ENCODE measurements at places on chromosomes 6 and 20.

DNA sequence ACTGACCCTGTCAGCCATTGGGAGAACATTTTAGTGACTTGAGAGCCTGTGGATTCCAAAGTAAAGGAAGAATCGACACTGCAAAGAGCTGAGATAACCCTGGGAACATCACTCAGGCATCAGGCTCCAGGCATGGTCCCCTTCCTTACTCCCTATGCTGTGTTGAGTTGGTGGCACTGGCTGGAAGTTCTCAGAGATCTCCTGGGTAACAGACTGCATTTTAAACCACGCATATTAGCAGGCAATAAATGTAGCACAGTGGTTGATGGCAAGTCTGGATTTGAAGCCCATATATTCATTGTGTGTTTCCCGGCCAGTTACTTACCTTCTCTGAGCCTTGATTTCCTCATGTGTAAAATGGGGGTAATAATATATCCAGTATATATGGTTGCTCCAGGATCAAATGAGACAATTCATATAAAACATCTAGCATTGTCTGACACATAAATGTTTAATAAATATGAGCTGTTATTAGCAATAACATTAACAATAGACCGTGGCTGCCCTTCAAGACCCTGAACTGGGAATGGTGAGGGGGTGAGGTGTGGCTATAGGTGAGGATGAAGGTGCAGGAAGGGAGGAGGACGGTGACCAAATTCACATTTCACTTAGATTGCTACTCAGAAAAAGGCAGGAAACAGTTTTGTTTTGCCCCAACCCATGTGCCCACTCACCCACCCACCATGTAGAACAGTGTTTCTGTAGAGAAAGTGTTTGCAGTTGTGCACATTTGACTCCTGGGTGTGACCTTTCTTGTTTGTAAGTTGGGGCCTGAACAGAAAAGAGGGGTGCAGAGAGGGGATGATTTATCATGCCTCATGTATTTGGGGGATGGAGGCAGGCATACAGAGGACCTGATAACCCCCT lies 2.1 kb downstream of the PLCG1 start:
- no peak for DNase-seq

DNA sequence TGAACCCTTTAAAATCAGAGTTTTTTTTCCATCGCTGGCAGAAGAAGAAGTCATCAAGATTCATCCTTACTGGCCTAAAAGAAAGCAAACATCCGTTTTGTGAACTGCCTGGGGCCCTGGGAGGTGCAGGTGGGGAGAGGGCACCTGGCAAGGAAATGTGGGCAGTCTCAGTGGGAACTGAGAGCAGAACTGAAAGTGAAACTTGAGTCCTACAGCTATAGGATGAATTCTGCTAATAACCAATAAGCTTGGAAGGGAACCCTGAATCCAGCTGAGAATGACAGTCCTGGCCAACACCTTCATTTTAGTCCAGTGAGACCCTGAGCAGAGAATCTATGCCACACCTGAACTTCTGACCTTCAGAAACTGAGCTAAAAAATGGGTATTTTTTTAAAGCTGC lies 130.1 kb upstream of the ASCC3 start:
- DNase-seq = no peak

GRCh38 chr6:13412639-13413465 lies 74.5 kb downstream of the GFOD1 start:
- DNase-seq = no peak

DNA sequence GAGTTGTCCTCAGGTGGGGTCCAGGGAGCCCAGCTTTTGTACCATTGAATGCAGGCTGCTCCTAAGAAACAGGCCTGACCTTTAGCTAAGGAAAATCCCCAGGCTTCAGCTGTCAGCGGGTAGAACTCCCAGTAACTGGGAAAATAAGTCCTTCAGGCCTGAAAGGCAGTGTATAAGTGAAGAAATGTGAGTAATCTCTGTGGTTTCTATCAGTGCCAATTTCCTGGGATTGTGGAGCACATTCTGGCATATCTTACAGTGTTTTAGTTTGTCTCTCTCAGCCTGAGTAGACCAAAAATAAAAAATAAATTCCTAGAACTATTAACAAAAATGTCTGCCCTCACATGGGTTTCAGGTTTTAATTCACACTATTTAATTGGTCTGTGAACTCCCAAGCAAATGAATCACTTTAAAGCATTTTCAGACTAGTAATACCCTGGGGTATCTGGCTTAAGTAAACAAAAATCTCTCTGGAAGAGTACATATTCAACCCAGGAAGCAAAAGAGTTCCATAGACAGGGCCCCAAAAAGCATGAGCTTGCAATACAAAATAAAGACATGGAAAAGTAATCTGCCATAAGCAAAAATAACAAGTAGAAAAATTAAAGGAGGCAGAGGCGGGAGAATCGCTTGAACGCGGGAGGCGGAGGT lies 566.2 kb upstream of the NOX3 start:
- DNase-seq = no peak

GRCh38 chr6:76701610-76702009 lies 629.1 kb upstream of the IMPG1 start:
- DNase-seq = no peak

DNA sequence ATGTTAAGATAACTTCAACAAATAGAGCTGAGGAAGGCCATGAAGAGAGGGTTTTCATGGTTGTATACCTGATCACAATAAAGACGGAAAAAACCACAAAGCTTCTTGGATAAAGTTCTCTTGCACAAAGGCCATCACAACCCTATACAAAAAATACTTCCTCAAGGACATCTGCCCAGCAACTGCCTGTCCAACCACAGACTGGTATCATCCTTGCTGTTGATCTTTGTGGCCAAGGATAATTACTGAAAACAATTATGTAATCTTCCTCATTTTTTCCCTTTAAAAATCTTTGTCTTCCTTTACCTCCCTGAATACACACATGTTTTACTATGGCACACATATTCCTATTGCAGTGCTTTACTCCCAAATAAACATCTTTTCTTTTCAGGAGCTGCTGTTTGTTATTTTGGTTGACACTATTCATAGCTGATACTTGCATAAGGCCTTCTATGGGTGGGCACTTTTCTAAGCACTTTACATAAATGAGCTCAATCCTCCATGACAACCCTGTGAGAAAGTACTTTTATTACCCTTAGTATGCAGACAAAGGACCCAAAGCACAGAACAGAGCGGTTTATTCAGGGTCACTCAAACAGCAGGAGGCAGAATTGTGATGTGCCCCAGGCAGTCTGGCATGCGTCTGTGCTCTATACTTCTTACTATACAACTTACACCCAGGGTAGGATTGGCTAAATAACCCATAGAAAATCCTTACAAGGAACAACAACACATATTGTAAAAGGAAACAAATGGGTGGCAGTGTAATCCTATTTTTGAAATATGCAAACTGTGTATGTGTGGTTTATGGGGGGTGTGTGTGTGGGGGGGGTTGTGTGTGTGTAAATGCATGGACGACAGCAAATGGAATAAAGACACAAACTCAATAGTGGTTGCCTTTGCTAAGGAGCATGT lies 35.1 kb downstream of the SNRNP48 start:
- peak; percentile 93 for DNase-seq

GRCh38 chr6:30035784-30036183 lies 25.3 kb upstream of the POLR1H start:
- DNase-seq = no peak

DNA sequence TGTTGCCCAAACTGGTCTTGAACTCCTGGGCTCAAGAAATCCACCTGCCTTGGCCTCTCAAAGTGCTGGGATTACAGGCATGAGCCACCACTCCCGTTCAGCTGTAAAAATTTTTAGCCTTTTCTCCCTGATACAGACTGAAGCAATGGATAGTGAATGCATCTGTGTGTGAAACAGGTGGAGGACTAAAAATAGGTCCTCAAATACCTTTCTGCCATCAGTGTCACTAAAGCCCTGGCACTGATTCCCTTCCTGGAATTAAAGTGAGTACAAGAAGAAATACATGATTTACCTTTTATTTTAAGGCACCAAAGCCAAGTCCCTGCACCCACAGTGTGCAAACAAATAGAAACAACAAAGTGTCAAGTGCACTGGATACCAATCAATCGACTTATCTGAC lies 25.1 kb downstream of the TULP4 start:
- no peak for DNase-seq

DNA sequence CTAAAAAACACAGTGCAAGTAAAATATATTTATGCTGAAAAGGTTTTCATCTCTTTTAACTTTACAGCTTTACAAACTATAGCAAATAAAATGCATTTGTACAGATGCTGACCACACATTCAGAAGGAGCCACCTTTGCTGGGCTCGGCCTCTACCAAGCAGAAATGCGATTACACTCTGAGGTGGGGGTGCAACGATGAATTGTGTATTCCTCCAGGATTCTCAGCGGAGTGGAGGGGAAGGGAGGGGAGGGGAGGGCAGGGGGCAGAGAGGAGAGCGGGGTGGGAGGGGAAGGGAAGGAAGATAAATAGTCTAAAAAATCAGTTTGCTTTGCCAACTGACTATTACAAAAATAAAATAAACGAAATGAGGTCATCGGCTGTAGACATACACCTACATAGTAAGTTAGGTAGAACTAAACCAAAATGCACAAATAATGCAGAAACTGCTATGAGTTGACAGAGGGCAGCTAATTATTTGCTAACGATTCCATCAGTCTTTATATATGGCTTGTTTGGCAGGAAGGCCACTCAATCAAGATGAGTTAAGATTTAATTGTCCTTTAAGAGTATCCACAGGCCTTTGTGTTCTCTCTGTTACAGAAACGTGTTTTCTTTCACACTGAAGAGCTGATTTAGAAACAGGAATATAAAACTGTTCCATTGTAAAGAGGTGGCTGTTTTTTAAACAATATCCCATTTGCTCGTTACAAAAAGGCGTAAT lies 90.1 kb downstream of the TAF4 start:
- no peak for DNase-seq
